ENCODE measurements at places on chromosomes 13 and 19. TPM values are rescaled to one million over a fixed set of nuclear protein-coding genes. Genes with fewer than 3 reads are reported as not detected.

- DNase-seq: no peak
Measured at GRCh38 chr13:36872621-36873020, 47.4 kb downstream of the SMAD9 start.

The GZMM gene
- 1.0 TPM for total RNA-seq

DNA sequence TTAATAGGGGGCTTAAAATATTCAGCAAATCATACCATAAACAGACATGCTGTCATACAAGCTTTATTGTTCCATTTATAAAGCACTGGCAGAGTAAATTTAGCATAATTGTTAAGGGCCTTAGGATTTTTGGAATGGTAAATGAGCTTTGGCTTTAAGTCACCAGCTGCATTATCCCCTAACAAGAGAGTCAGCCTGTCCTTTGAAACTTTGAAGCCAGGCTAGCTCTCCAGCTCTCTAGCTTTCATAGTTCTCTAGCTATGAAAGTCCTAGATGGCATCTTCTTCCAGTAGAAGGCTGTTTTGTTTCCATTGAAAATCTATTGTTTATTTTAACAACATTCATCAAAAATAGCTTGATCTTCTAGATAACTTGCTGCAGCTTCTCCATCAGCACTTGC is 420.8 kb upstream of the GPC6 start:
- DNase-seq: no peak

- no peak for DNase-seq
Measured at GRCh38 chr13:30332456-30333143, 25.2 kb upstream of the KATNAL1 start.

- no peak for DNase-seq
Measured at GRCh38 chr19:15014579-15014978, 34.7 kb upstream of the CASP14 start.

GRCh38 chr19:51651216-51651846 is 4.7 kb upstream of the SIGLEC14 start:
- DNase-seq: no peak

The C3 gene
- total RNA-seq: 4,543 TPM

Data from liver (tissue), 10 donors.